Foreskin keratinocyte (primary cell): ENCODE measurements at places on chromosomes 7 and 10. TPM values are rescaled to one million over a fixed set of nuclear protein-coding genes. Genes with fewer than 3 reads are reported as not detected.

CALHM1 gene
- not detected in 2 replicates for total RNA-seq

CXCL12 gene
- total RNA-seq, result not detected in 2 replicates

AKR1C2 gene
- 6.8 and 8.6 TPM in 2 replicates for total RNA-seq

ACSM6 gene
- total RNA-seq, result not detected in 2 replicates

MINDY4 gene
- total RNA-seq, result 3.0 and 3.5 TPM in 2 replicates

IRF5 gene
- 0.81 and 1.1 TPM in 2 replicates for total RNA-seq

TMEM213 gene
- not detected in 2 replicates for total RNA-seq

COL17A1 gene
- total RNA-seq, result 1,970 and 2,423 TPM in 2 replicates

FGFBP3 gene
- total RNA-seq, result 0.20 and 0.32 TPM in 2 replicates

CALY gene
- not detected in 2 replicates for total RNA-seq

ZWINT gene
- total RNA-seq, result 60.3 and 79.8 TPM in 2 replicates

LRRC61 gene
- total RNA-seq, result 8.6 and 9.9 TPM in 2 replicates

FAM25G gene
- 0.74 TPM in 1 of 2 replicates, not detected in the other for total RNA-seq

VIPR2 gene
- total RNA-seq, result not detected in 2 replicates

NKX2-3 gene
- total RNA-seq, result not detected in 2 replicates
